Hematopoietic multipotent progenitor cell treated with erythropoietin and hydrocortisone succinate and interleukin-3 and kit ligand, for 17 days (in vitro differentiated cells): ENCODE measurements at places on chromosomes 5 and 9.

GRCh38 chr5:154039458-154039829, 677 bp downstream of the MFAP3 start:
- no peak for DNase-seq

DNA sequence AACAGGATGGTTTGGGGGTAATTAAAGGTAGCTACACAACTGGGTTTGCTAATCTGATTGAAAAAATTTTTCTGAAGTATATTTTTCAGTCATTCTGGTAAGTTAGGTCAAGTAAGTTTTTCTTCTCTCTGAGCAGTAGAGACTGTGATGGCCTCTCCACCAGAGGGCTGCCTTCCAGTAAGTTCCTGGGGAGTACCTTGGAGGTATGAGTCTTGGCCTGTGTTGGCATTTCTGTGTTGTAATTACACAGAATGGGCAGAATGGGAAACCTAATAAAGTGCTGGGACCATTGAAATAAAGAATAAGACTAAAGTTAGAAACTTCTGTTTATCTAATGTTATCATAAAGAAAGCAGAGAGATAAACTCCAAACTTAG, 430.8 kb downstream of the ARHGEF28 start:
- no peak for DNase-seq

DNA sequence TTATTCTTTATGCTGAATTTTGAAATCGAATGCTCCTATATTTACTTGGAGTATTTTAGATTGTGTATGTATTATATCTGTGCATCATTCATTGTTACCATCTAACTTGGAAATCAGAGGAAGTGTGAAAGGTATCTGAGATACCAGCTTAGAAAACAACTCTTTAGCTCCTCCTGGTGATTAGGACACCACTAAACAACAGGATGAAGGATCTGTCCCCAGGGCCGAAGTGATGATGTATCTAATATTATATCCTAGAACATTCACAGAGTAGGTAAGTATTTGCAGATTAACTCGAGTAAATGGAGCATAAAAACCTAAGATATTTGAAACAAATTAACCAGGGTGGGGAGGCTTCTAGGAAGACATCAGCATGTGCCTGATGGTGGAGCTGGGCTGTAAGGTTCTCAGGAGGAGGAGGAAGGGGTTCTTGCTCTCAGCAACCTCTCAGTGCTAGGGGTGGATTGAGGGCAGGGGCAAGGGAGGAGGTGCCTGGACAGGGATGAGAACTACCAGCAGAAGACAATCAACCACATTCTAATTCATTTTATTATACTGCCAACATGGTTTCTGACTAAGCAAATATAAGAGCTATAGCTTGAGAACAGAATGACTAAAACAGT, 2.6 kb upstream of the NFIL3 start:
- DNase-seq = no peak

- no peak for DNase-seq
Measured at GRCh38 chr9:71506821-71507220, 261.5 kb downstream of the CEMIP2 start.

GRCh38 chr5:88145221-88145610, 123.4 kb downstream of the TMEM161B start:
- DNase-seq = no peak

DNA sequence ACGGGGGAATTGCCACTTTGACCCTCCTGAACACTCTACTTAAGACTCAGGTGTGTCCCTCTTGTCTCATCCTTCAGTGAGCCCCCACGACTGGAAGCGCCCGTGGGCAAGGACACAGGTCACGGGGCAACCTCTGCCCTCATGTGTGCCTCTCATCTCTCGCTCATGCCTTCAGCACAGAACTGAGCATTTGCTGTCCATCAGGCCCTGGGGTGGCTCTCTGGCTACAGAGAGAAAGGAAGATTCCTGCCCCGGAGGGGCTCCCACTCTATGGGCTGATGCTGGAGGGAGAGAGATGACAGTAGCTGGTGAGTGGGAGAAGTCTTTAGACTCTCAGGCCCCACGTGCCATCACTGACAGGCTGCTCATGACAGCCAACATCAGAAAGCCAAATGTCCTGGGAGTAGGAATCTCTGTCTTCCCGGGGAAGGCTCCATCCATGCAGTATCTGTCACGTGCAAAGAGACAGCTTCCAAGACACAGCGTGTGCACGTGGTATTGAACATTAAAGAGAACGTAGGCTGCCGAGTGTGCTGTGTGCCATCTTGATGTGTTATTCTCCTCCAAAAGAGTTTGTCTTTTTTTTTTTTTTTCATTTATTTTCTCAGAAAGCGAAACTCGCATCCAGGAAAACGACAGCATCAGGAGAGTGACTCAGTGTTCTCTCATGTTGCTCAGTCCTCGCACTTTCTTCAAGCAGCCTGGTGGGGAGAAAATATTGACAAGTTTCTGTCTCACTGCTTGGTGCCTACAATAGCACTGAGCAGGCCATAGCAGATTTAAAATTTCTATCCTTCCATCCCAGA, 190.5 kb downstream of the GAS1 start:
- no peak for DNase-seq

- no peak for DNase-seq
Measured at GRCh38 chr9:109843641-109844040, 63.6 kb downstream of the PALM2AKAP2 start.

- DNase-seq = no peak
Measured at GRCh38 chr9:110148384-110148783, 59.6 kb downstream of the C9orf152 start.

GRCh38 chr9:87277346-87277745, 220.3 kb upstream of the DAPK1 start:
- DNase-seq = no peak

DNA sequence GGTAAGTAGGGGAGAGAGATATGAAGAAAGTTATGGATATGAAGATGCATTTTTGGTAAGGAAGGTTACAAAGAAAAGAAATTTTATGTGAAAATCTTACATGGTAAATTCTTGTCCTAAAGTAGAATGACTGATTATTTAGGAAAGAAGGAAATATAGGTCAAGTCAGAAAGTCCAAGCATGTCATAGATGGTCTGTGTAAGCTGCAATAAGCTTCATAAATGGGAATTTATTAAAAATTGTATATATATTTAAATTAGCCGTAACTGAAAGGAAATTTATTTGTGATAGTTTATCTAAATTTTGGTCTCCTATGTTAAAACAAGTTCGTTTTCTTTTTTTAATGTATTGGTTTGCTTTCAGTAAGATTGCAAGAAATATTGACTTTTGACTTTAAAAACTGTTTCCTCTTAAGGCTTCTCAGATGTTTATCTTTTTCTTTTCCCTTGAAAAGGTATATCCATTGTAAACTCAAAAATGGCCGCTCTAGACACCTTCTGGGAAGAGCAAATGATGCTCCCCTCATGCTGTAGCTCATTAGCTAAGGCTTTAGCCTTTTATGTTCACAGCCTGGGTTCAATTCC, 46.8 kb upstream of the HAPLN1 start:
- no peak for DNase-seq

DNA sequence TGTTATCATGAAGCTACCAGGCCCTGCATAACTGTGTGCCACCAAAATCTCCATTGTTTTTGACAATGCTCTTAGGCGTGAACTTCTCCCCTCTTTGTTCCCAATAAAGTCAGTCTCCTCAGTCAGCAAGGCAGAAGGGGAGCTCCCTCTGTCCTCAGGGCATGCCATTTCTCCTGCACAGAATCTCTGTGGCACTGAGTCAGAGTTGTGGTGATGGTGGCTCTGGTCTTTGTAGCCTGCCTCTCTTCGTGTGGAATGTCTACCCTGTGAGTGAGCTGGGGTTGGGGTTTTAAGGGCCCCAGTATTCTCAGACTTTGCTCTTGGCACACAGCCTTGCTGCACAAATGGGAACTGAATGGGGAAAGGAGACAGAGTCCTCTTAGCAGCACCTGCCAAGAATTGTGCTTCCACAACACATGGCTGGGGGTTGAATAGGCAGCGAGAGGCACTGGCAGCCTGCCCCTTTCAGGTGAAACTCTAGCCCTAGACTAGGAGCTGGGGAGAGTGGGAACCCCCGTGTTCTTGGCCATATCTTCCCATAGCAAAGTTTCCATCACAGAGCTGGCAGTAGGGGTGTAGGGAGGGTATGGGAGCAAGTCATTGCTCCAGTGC, 146.6 kb downstream of the SH3GL2 start:
- DNase-seq = no peak

DNA sequence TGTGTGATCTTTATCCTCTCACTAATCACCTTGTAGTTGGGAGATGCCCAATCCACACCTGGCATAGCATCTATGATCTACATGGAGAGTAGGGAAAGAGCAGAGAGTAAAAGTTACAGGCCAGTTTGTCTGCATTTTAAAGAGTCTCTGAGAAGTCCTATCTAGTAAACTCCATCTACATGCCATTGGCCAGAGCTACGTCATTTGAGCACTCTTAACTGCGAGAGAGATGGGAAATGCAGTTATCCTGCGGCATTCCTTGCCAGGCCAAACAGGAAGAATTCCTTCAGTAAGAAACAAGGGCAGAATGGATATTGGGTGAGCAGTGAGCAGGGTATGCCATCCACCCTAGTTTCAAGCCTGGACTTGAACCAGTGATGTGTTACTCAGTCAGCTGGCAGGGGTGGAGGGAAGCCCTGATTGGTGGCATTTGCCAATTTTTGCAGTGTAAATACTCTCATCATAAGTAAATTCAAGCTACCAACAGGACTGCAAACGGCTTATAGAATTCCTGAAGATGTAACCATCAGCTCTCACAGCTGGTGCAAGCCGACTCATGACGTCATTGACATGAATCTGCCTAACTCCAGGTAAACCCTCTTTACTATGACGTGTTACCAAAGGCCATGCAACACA, 156.8 kb upstream of the MSX2 start:
- no peak for DNase-seq

- no peak for DNase-seq
Measured at GRCh38 chr9:131470581-131470991, 32.1 kb upstream of the POMT1 start.
